ENCODE measurements at places on chromosomes 2 and 18. TPM values are rescaled to one million over a fixed set of nuclear protein-coding genes. Genes with fewer than 3 reads are reported as not detected.

UGT1A4 gene
- not detected for total RNA-seq

CELF4 gene
- not detected for total RNA-seq

C2orf80 gene
- not detected for total RNA-seq

TEX261 gene
- total RNA-seq: 82.8 TPM
